Activated T-helper 17 cell treated with anti-CD3 and anti-CD28 coated beads, Interleukin-2, amount 50 U/mL, for 72 hours (primary cell): ENCODE measurements at places on chromosomes 12 and 14. TPM values are rescaled to one million over a fixed set of nuclear protein-coding genes. Genes with fewer than 3 reads are reported as not detected.

DNA sequence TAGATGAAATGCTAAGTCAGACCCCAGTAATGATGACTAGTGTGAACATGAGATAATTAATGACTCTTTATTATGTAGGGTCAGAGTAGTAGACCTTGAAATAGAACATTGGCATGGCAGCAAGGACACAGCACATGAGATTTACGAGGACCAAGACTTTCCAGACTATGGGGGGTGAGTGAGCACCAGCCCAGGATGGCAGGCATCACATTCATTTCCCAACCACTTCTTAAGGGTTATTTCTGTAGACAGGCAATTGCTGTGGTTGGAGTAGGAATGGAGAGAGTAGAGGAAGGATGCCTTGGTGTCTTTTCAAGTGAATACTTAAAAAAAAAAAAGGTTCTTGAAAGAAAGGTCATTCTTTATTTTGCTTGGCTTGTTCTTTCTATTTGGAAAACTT, 189.4 kb upstream of the DYRK2 start:
- no peak for ATAC-seq

GRCh38 chr14:81990312-81990761, 456.7 kb upstream of the SEL1L start:
- ATAC-seq, result no peak

- ATAC-seq, result no peak
Observed at GRCh38 chr12:75921622-75922289, 109.8 kb downstream of the PHLDA1 start.

Gene IL26
- 8.0 TPM for total RNA-seq

Gene GPR84
- total RNA-seq, result 2.2 TPM

DNA sequence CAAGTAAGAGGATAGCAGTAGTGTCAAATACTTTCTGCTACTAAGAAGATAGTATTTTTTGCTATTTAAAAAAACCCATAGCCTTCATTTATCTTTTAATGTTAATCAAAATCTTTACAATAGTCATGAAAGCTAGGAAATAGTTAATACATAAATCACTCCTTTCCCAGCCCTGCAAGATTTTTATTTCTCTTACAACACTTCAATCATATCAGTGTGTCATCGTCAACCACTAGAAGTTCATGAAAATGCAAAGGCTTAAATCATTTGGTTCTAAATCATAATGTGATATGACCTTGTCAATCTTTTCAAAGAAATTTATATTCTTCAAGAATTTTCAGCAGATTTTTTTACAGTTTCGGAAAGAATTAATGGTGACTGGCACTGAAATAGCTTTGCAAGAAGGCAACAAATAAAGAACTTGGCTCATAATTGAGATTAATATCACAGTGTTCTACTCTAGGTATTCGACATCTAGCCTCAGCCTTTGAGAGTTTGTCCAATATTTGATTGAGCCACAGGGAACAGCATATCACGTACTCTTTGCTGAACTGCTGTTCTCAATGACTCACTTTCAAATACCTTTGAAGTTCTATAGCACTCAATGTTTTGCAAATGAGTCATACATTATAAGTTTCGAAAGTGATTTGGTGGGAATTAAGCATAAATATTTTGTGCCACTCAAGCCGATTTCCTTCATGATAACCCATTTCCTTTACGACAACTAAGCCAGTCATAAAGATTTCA, 384.0 kb upstream of the FOXG1 start:
- ATAC-seq, result no peak

Gene TAS2R46
- total RNA-seq, result 3.1 TPM
